ENCODE measurements at places on chromosomes 1 and 21.

- DNase-seq, result no peak
Observed at GRCh38 chr1:33088119-33088906, 7.4 kb downstream of the AZIN2 start.

GRCh38 chr1:209756615-209757445 is 977 bp downstream of the TRAF3IP3 start:
- DNase-seq, result no peak

DNA sequence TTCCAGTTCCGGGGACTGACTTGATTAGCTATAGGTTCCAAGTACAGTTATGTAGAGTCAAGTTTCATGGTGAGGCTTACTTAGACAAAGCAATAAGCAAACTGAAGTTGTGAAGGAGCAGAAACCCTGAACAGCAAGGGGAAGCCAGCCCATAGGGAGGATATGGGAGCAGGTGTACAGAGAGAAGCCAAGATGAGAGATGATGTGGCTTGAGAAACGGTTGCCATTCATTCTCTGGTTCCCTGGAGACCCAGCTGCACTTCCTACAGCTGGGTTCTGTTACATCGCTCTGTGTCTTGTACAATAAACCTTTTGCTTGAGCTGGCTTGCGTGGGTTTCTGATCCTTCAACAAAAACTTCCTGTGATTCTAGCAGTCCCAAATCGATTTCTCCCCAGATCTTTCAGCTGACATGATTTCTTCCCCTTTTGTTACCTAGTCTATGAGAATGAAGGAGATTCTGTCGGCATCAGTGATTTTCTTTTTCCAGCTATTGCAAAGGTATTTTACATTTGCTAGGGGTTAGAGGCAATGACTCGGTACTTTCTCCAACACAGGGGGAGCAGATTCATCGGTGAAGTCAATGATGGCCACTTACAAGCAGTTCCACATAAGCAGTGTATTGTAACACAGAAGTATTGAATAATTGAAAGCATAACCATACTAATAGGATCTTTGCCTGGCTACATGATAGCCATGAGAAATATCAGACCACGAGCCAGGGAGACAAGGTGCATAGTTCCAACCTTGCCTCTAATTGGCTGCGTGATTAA is 67.3 kb downstream of the URB2 start:
- no peak for DNase-seq

GRCh38 chr1:174166530-174167264 is 7.4 kb downstream of the RABGAP1L start:
- no peak for DNase-seq

GRCh38 chr1:226677027-226678020 is 61.8 kb downstream of the ITPKB start:
- peak; percentile 93 for DNase-seq

- DNase-seq, result no peak
Observed at GRCh38 chr1:69077633-69078032, 490.1 kb upstream of the LRRC7 start.

GRCh38 chr1:223702735-223703667 is 9.3 kb upstream of the CAPN2 start:
- DNase-seq, result no peak

- no peak for DNase-seq
Observed at GRCh38 chr1:34101151-34101550, 63.9 kb downstream of the CSMD2 start.
